ENCODE measurements at places on chromosomes 6 and 20.
A peak's percentile ranks its signal among the peaks of the same experiment; 100 is the strongest.

GRCh38 chr6:31723245-31723979 lies at the start of gene MPIG6B:
Gene MPIG6B, plus strand, starts transcription at chr6:31723373. Its CDS starts 11 bp downstream, at chr6:31723384.
- no peak for DNase-seq

GRCh38 chr6:43338243-43338642 lies 29.6 kb upstream of the CRIP3 start:
- DNase-seq = no peak

GRCh38 chr6:65055545-65055944 lies 651.5 kb downstream of the EYS start:
- DNase-seq = no peak

DNA sequence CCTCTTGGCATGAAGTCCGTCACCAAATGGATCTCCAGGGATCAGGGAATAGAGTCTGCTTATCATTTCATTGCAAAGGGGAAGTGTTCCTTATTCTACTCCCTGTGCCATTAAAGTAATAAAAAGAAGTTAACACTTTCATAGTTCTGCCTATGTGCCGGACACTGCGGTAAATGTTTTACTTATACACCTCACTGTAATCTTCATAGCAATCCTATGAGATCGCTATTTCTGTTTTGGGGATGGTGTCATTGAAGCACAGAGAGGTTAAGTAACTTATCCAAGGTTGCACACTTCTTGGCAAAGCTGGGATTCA lies 177.7 kb downstream of the TSHZ2 start:
- DNase-seq = no peak

DNA sequence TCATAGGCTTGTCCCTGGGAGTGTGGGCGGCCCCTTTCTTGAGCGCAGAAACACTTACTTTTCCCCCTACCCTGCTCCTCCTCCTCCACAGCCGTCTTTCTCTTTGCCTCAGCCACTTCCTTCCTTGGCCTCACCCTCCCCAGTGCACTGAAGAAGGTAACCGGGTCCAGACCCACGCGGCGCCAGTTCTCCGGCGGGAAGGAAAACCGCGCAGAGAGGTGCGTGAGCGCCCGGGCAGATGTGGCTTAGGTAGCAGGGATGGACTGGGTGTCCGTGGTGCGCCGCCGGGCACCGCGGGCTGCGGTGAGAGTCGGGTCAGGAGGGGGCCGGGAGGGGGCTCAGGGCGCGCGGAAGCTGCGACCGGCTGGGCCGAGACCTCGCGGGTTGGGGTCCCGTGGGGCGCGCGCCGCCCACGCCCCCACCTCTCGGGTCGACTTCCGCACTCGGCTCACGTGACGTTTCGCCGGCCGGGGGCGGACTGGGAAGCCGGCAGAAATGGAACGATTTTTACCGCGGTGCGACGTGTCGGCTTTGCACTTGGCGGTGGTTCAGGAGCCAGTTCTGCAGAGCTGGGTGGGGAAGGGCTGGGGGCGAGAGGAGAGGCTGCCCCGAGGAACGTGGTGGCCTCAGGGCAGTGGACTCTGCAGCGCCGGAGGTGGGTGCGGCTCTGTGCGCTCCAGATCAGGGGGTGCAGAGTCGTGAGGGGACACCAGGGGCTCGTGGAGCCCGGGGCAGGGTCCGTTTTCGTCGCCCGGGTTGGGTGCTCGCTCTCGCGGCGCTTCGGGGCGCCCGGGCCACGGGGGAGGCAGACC lies at the start of gene ABRACL:
TSS of gene ABRACL (plus strand) at position 88 of the 812 bp plus-strand sequence. CDS start 5,416 bp downstream, outside the sequence.
- peak; percentile 41 for DNase-seq

- no peak for DNase-seq
Observed at GRCh38 chr6:53584726-53585125, 39.8 kb upstream of the GCLC start.

DNA sequence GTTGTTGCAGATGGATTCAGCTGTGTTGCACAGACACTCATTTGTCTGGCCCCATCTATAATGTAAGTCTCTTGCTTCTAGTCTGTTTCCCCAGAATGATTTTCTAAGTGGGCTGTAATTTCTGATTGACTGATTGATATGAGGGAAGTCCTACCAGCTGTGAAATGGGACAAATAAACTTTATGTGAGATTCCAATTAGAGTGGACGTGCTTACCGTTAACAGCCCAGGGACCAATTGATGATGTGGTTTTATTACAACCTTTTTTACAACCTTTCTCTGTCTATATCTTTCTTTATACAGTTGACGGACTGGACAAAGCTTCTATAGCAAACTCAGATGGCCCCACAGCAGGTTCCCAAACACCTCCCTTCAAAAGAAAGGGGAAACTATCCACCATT lies 33.9 kb downstream of the PHACTR2 start:
- DNase-seq = no peak

DNA sequence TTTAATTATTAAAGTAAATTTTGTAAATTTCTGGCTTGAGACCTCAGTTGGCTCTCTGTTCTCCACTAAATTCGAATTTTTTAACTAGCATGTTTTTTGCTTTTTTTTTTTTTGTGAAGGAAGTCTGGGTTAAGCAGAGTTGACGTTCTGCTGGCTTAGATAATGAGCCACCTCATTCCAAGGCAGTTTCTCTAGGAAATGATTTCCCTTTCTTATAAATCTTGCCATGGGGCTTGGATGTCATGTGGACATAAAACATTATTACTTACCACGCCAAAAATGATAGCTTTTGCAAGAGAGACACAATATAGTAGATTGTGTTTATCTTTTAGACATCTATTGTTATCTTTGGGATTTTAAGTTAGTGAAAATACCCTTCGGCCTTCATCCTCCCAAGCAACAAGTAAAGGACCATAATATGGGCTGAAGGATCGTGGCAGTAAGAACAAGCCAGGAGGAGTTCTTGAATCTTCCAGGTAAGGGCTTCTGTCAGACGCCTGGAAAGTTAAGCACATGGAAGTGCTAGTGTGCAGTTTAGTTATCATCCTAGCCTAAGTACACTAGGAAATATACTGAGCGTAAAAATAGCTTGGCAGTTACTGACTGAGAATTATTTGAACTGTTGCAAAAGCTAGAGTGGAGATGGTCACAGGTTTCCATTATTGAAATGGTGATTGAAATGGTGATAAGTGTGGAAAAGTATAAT lies 30.7 kb downstream of the ADGRG6 start:
- no peak for DNase-seq

DNA sequence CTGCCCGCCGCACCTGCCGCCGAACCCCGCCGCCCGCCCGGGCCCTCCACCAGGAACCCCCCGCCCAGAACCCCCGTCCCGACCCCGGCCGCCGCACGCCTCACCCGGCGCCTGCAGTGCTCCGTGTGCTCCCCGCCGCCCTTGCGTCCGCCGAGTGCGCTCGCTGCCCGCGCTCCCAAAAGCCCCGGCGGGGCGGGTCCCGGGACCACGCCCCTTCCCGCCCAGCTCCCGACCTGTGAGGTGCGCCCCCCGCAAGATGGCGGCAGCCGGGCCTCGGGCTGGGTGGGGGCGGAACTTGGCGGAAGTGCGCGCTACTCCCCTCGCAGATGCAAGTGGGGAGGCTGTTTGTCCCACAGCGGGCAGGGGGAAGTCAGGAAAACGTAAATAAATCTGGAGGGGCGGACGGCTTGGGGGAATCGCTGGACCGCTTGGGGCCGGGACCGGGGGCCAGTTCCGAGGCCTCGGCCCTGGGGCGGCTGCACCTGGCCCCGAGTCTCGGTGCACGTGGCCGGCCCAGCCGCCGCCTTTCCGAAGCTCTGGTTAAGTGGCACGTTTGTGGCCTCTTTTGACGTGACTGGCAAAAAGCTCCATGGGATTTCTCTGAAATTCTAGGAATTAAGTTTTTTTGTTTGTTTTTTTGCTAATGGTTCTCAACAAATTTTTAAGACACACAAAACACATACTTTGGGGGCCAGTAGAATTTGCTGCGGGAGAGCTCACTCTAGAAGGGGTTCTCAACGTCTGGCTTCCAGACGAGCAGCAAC lies at the start of gene EZR:
TSS of gene EZR (minus strand) at position 156 of the 764 bp plus-strand sequence. CDS start 1,275 bp downstream, outside the sequence.
- DNase-seq = peak; percentile 72

- no peak for DNase-seq
Observed at GRCh38 chr20:37573626-37574198, 46.0 kb upstream of the BLCAP start.

GRCh38 chr6:29483735-29484134 lies 4.0 kb downstream of the MAS1L start:
- no peak for DNase-seq

DNA sequence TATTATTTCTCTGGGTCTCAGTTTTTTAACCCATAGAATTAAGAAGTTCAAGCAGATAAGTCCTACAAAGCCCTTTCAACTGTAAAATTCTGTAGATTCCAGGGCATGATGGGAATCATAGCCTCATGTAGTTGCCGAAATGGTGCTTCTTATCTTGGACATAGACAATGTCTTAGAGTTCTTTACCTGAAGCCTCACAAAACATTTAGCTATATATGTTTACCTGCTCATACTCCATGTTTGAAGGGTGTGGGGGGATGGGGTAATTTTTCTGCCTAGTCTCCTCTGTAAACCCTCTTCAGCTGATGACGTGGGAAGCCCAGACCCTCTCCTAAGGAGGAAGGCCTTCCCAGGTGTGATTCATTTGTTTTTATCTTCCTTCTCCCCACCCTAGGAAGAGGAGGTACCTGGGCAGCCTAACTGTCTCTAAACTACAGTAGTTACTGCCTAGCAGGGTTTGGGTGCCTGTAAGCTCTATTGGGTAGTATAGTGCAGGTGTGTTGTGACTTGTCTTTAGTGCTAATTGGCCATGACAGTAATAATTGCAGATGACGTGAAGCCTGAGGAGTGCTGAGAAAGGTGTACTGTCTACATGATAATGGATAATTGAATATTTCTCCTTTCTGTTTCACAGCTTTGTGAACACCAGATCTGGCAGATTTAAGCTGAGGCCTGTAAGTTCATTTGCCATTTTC lies 230.8 kb downstream of the TFAP2B start:
- no peak for DNase-seq

GRCh38 chr20:46000262-46000996 lies 8.3 kb upstream of the MMP9 start:
- no peak for DNase-seq

- DNase-seq = no peak
Observed at GRCh38 chr6:134132494-134133141, 80.2 kb upstream of the SLC2A12 start.

DNA sequence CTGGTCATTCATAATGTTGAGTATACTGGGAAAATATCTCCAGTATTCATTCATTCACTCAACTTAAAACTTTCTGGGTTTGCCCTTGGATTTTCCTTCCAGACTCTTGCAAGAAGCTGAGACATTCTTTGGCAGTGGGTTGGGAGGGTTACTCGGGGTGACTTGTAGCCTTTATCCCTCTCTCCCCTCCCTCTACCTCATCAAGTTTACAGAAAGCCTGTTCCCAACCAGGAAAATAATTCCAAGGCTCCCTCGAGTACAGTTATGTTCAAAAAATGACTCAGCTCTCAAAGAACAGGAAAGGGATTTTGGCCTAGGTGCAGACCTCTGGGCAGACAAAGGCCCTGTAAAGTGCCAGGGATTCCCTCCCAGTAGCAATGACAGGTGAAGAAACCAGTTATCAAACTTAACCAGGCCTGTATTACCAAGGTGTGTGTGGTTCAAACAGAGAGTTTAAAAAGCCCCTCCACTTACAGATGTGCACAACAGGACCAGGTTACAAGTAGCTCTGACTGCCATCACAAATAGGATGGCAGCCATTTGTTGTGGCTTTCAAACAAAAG lies 22.2 kb downstream of the FKBP1A start:
- DNase-seq = no peak

DNA sequence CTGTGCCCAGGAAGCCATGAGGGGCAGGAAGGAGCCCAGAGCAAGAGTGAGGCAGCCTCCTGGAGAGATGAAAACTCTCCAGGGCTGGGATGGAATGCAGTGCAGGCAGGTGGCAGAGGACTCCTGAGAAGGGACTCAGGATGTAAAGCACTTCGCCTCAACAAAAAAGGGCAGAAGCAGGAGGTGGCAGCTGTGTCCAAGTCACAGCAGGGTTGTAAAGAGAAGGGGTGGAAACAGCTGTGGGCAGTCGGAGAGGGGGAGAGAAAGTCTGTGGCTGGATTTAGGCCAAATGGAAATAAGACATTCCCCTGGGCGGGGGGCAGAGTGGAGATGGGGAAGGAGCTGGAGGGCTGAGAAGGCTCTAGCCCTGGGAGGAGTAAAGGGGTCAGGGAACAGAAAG lies 34.9 kb downstream of the CYP21A2 start:
- no peak for DNase-seq

DNA sequence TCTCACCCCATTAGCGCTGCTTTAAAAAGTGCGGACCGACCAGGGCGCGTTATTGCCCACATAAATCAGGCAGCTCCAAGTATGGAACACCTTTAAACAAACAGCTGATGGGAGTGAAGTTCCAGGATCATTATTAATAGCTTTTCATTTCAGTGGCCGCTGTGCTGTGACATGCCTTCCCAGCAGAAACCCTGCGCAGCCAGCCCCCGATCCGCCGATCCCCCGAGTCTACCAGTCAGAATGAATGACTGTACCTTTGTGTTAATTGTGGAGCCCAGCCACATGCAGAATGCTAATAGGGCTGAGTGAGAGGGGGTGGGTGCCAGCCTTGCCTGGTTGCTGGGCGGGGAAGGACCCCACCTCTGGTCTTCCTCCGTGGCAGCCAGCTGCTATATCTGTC lies 21.9 kb downstream of the CDH22 start:
- DNase-seq = no peak

DNA sequence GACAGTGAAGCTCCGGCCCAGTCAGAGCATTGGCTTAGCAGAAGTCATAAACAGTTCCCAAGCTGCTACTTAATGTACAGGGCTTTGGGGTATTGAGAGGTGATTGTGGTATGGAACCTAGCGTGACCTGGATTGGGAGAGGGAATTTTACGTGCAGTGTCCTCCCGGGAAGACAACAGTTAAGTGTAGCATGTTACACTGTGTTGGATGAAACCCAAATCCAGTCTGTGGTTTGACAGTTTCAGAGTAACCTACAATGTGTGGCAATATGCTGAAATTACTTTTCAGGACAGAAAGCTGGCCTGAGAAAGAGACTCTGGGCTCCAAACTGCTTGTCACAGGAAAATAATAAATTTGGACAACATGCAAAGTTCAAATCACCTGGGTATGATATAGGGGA lies 28.1 kb upstream of the RALGAPA2 start:
- DNase-seq = no peak

DNA sequence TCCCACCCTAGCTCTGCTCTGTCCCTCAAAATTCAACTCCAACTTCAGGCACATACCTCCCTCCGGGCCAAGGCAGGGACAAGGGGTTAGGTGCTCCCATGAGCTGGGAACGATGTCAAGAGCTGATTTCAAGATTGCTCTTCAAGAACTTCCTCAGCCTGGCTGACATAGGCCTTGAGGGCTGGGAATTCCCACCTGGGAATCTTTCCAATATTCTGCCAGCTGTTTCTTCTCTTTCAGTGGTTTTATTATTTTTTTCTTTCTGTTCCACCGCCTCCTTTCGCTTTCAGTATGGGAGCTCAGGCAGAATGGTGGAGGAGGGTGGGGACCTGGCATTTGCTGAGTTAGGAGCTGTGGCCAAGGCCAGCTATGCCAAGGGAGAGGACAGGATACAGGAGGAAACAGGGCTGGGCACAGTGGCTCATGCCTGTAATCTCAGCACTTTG lies 33.7 kb downstream of the SRSF3 start:
- DNase-seq = no peak

All from stimulated activated CD8-positive, alpha-beta memory T cell treated with anti-CD3 and anti-CD28 coated beads, Interleukin-4, amount 100 ng/mL, for 1 hour (primary cell).